Transverse colon (tissue), 4 donors: ENCODE measurements at places on chromosomes 2 and 18. TPM values are rescaled to one million over a fixed set of nuclear protein-coding genes. Genes with fewer than 3 reads are reported as not detected.

DNA sequence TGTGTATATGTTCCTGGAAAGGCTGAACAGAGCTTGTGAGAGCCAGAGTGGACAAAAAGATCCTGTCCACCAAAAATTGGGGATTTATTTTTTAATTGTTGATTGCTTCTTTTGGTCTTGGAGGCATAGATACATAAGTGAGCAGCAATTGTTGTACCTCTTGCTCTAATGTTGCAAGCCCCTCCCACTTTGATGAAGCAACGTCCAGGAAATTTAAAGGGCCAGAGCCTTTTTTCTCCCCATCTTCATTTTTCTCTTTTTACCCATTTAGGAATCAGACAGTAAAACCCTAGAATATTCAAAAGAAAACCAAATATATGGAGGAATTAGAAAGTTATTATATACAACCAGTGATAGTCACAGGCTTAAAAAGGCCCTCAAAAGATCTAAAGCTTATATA lies 871.8 kb upstream of the NRXN1 start:
- no peaks in the 10 kb centered on the region for H3K36me3 ChIP-seq
- H3K27ac ChIP-seq: no peak overlapping the region
- no peaks in the 10 kb centered on the region for H3K27me3 ChIP-seq
- H3K4me1 ChIP-seq: no peaks in the 10 kb centered on the region

GRCh38 chr2:176508984-176509740 lies 239.9 kb downstream of the MTX2 start:
- H3K4me1 ChIP-seq: peaks cover 9% of the 10 kb centered on the region
- H3K27ac ChIP-seq: no peak overlapping the region
- DNase-seq: no peak
- H3K27me3 ChIP-seq: no peaks in the 10 kb centered on the region
- H3K36me3 ChIP-seq: no peaks in the 10 kb centered on the region
- H3K4me3 ChIP-seq: no peak overlapping the region

DNA sequence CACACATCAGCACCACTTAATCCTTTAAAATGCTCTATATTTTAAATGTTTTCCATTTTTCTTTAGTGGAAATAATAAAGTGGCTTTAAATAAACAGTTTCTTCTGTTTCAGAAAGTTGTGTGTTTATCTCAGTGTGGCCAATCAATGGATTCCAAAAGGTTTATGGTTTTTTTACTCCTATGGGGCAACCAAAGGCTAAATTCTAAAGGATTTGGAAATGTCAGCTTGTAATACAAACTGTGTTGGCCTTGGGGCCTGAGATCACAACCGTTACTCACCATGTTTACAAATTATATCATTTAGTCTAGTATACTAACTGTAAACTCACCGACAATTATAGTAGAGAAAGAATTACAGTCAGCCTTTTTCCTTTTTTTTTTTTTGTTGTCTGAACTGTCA lies 827.2 kb downstream of the EPHA4 start:
- DNase-seq: no peak
- no peaks in the 10 kb centered on the region for H3K4me1 ChIP-seq
- no peak overlapping the region for H3K27ac ChIP-seq
- no peaks in the 10 kb centered on the region for H3K36me3 ChIP-seq
- no peaks in the 10 kb centered on the region for H3K27me3 ChIP-seq

TLX2 gene
- not detected for total RNA-seq

GRCh38 chr2:124402274-124402673 lies 377.2 kb downstream of the CNTNAP5 start:
- H3K27me3 ChIP-seq: no peaks in the 10 kb centered on the region
- no peaks in the 10 kb centered on the region for H3K36me3 ChIP-seq
- no peak overlapping the region for H3K4me3 ChIP-seq
- H3K4me1 ChIP-seq: no peaks in the 10 kb centered on the region
- no peak overlapping the region for H3K27ac ChIP-seq

DNA sequence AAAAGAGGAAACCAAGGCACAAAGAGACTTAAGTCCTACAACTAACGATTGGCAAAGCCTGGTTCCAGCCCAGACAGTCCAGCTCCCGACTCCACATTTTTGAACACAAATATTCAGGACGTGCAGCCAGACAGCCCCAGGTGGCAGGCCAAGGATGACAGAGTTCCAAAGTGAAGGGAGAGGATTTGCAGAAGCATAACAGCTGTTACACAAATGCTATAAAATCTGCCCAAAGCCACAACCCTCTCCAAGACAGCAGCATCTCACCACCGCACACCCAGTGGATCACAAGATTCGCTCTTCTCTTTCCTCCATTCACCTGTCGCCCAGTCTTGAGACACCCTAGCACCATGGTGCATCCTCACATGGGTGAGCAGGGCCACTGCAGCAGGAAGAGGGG lies 227.1 kb upstream of the ID2 start:
- no peak overlapping the region for H3K4me3 ChIP-seq
- no peak overlapping the region for H3K27ac ChIP-seq
- H3K36me3 ChIP-seq: no peaks in the 10 kb centered on the region
- peaks cover 11% of the 10 kb centered on the region for H3K4me1 ChIP-seq

GRCh38 chr18:48637081-48637990 lies 98.5 kb downstream of the CTIF start:
- no peaks in the 10 kb centered on the region for H3K36me3 ChIP-seq
- H3K4me1 ChIP-seq: no peaks in the 10 kb centered on the region
- H3K27ac ChIP-seq: no peak overlapping the region
- DNase-seq: no peak
- H3K4me3 ChIP-seq: no peak overlapping the region

ANKAR gene
- total RNA-seq: 6.0 TPM

DNA sequence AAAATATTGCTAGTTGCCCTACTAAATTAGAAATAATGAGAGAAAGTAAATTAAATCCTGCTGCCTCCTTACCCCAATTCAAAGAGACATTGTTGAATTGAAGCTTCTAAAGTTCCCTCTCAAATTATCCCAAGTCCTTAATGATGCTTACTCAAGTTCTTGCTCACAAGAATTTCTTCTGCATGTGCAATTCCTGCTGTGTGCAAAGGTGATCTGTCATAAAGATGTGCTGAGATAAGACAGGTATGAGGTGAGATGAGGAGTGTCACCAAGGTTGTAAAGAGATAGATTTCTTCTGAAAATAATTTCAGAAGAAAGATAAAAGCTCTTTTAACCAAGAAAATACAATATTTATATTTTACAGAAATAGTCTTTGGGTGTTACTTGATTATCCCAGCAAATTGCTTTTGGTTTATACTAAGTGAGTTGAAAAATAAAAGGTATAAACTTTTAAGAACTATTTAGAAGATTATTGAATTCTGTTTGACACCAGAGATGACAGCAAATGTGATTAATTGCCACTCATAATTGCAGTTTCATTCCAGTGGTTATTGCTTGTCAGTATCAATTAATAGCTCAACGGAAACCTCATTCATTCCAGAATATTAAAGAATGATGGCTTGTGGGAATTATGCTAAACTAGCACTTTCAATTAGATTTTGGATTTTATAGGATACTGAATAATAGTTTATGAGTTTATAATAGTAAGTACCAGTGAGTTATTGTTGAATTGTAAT lies 674.3 kb downstream of the STK39 start:
- no peak overlapping the region for H3K4me3 ChIP-seq
- DNase-seq: no peak

DNA sequence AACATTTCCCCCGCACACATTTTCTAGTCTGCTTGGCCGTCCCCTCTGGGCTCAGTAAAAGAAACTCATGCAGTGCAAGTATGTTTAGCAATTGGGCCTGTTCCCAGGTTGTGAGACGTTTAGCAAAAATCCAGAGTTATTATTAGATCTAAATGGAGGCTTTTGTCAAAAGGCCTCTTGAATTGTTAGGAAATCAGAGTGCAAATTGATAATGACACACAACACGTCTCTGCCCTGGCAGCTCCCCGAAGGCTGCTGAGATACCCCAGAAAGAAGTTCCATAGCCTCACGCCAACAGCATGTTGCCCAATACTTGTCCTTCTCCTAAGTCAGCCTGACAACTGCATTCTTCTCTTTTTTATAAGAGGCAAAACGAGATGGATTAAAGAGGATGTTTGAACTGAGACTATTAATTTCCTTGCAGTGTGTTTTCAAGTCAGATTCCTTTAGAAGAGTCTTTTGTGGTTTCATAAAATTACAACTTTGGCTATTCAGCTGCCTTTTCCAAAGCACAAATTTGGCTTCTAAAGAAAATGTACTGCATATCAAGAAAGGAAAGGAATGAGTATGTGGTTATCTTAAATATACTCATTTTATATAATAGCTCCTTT lies 202.2 kb downstream of the TRIB2 start:
- H3K36me3 ChIP-seq: no peaks in the 10 kb centered on the region
- H3K27me3 ChIP-seq: no peaks in the 10 kb centered on the region
- no peak overlapping the region for H3K4me3 ChIP-seq
- H3K27ac ChIP-seq: peak overlapping the region; percentile 72

CD207 gene
- total RNA-seq: not detected

DNA sequence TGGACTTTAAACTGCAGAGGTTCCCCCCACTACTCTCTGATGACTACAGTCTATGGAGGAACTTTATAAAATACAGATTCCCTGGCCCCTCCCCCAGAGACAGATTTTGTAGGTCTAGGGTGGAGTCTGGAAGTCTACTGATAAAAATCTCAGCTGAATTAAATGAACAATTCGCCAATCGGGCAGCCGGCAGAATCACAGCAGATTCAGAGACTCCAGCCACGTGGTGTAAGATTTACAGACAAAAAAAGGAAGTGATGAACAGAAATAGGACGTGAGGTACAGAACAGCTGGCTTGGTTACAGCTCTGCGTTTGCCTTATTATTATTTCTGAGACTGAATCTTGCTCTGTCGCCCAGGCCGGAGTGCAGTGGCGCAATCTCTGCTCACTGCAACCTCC lies 21.4 kb upstream of the MTA3 start:
- H3K4me1 ChIP-seq: no peaks in the 10 kb centered on the region
- H3K27ac ChIP-seq: no peak overlapping the region
- no peaks in the 10 kb centered on the region for H3K36me3 ChIP-seq
- DNase-seq: no peak
- H3K4me3 ChIP-seq: no peak overlapping the region
- no peaks in the 10 kb centered on the region for H3K27me3 ChIP-seq

GRCh38 chr2:234099266-234099665 lies 48.8 kb downstream of the SPP2 start:
- DNase-seq: no peak
- H3K4me3 ChIP-seq: no peak overlapping the region
- H3K36me3 ChIP-seq: no peaks in the 10 kb centered on the region
- H3K27me3 ChIP-seq: peaks cover 3% of the 10 kb centered on the region
- H3K27ac ChIP-seq: no peak overlapping the region
- no peaks in the 10 kb centered on the region for H3K4me1 ChIP-seq

CEBPZOS gene
- 21.0 TPM for total RNA-seq

CAPN14 gene
- 0.16 TPM for total RNA-seq

DNA sequence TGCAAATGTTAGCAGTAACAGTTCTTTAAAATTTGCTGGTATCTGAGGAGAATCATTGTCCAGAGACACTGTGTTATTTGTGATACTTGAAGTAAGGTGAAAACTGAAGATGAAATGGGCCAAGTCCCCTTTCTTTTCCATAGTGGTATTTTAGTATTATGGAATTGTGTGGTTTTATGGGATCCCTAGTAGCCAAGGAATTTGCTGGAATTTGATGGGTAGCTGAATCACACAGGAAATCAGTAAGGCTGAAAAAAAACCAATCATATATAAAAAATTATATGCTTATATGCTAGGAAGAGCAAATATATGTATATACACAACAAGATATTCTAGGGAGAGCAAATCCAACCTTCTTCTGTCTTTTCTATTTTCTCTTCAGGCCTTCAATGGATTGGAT lies 54.2 kb upstream of the TACR1 start:
- H3K36me3 ChIP-seq: no peaks in the 10 kb centered on the region
- H3K4me1 ChIP-seq: no peaks in the 10 kb centered on the region
- H3K4me3 ChIP-seq: no peak overlapping the region
- DNase-seq: no peak
- H3K27ac ChIP-seq: no peak overlapping the region

DSG1 gene
- not detected for total RNA-seq

- H3K4me1 ChIP-seq: no peaks in the 10 kb centered on the region
- no peaks in the 10 kb centered on the region for H3K36me3 ChIP-seq
- no peak overlapping the region for H3K4me3 ChIP-seq
- H3K27me3 ChIP-seq: no peaks in the 10 kb centered on the region
- H3K27ac ChIP-seq: no peak overlapping the region
- DNase-seq: no peak
Observed at GRCh38 chr2:50535971-50536759, 495.8 kb downstream of the NRXN1 start.

GRCh38 chr2:54839461-54840255 lies 116.2 kb downstream of the EML6 start:
- no peaks in the 10 kb centered on the region for H3K36me3 ChIP-seq
- H3K4me3 ChIP-seq: no peak overlapping the region
- no peak for DNase-seq
- H3K27ac ChIP-seq: no peak overlapping the region
- no peaks in the 10 kb centered on the region for H3K27me3 ChIP-seq

- peaks cover 30% of the 10 kb centered on the region for H3K4me1 ChIP-seq
- DNase-seq: peak; percentile 73
- no peaks in the 10 kb centered on the region for H3K36me3 ChIP-seq
- H3K27ac ChIP-seq: peak overlapping the region; percentile 90
- no peaks in the 10 kb centered on the region for H3K27me3 ChIP-seq
Observed at GRCh38 chr2:85601771-85602475, 575 bp downstream of the TMEM150A start.

DNA sequence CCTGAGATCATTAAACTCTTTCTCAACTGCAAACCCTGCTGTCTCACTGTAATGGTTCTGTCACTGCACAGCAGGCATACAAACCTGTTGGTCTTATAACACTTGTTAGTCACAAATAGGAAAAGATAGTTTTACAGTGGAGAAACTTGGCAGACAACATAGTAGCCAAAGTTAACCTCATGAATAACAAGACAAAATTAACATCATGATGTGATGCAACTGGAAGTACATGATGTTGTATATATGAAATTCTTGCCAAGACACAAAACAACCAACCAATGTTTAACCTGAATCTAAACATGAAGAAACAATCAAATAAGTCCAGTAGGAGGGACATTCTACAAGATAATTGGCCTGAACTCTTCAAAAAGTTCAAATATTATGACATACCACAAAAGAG lies 189.3 kb downstream of the RNF152 start:
- no peak overlapping the region for H3K27ac ChIP-seq
- no peaks in the 10 kb centered on the region for H3K36me3 ChIP-seq
- no peaks in the 10 kb centered on the region for H3K4me1 ChIP-seq
- no peak for DNase-seq

METTL5 gene
- 10.5 TPM for total RNA-seq

DNA sequence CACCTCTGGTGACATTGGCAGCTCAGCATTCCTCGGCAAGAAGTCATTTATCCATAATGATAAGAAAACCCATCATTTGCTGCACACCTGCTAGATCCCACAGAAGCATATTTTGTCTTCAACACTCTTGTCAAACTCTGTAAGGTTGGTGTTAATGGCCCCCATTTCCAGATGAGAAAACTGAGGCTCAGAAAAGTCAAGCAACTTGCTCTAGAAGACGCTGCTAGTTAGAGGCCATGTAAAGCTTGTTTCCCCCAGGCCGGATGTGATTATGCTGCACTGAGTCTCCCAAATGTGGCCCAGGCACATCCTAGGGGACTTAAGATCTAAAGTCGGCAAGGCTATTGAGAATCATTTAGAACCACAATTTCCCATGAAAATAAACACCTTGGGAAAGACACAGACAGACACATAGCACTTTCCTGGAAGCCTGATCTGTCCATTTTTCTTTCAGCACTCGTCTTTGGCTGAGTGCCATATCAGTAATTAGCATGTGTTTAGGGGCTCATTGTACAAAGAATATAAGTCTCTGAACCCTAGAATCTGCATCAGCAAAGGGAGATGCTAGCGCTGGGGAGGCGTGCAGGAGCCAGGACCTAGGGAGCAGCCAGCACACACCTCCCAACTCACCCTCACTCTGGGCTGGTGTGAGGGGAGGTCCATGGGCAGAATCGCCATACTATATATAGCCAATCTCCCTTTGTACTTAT lies 39.3 kb downstream of the C1QL2 start:
- H3K36me3 ChIP-seq: no peaks in the 10 kb centered on the region
- no peaks in the 10 kb centered on the region for H3K4me1 ChIP-seq
- no peak overlapping the region for H3K27ac ChIP-seq
- peaks cover 21% of the 10 kb centered on the region for H3K27me3 ChIP-seq
- no peak for DNase-seq
